Vagina (tissue), 2 donors: ENCODE measurements at places on chromosomes 6 and 20. TPM values are rescaled to one million over a fixed set of nuclear protein-coding genes. Genes with fewer than 3 reads are reported as not detected.

DNA sequence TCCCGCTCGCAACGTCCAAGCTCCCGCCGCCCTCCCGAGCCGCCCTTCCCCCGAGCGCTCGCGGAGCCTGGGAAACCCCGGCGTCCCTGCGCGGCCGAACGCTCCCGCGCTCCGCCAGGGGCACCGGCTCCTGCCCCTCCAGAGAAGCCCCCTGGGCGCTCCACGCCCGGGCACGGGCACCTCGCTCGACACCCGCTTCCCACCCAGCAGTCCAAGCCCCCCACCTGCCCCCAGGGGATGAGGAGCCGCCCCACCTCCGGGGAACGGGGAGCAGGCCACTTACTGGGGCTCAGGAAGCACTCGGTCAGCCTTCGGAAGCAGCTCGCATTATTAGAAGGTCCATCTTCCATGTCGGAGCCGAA is 1.4 kb downstream of the PDE10A start:
- no peak for DNase-seq

SLC35B3 gene
- 6.4 TPM for total RNA-seq

GPR6 gene
- not detected for total RNA-seq

TXLNB gene
- 0.49 TPM for total RNA-seq
